ENCODE measurements at places on chromosomes 11 and 22.

DNA sequence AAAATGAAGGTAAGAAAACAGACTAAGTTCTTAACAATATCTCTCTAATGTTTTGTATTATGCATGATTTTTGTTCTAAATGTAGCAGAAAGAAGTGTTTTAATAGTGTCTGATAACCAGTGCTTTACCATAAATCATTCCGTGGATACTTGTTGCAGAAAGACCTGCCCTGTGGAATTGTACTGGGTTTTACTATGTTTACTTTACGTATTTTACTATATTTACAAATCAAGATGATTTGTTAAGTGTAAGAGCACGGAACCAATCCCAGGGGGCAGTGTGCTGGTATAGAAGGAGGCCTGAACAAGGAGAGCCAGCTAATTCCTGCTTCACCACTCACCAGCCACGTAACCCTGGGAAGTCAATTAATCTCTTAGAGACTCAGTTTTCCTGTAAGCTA is 1.4 kb downstream of the HTR3B start:
- DNase-seq, result no peak

DNA sequence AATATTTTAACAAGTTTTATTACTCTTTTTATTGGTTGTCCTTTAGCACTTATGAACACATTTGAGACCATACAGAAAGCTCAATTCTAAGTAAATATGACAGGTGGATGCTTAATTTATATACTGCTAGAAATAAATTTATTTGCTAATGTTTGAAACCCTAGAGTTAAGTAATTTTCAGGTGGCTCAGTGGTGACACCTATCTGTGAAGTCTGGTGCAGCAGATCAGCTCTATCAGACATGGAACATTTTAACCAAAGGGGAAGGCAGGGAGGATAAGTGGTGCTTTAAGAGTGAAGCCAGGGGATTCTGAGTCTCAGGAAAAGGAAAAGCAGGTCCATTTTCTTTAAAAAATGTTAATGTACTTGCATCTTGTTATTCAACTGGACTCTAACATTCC is 175.8 kb downstream of the DSCAML1 start:
- no peak for DNase-seq

DNA sequence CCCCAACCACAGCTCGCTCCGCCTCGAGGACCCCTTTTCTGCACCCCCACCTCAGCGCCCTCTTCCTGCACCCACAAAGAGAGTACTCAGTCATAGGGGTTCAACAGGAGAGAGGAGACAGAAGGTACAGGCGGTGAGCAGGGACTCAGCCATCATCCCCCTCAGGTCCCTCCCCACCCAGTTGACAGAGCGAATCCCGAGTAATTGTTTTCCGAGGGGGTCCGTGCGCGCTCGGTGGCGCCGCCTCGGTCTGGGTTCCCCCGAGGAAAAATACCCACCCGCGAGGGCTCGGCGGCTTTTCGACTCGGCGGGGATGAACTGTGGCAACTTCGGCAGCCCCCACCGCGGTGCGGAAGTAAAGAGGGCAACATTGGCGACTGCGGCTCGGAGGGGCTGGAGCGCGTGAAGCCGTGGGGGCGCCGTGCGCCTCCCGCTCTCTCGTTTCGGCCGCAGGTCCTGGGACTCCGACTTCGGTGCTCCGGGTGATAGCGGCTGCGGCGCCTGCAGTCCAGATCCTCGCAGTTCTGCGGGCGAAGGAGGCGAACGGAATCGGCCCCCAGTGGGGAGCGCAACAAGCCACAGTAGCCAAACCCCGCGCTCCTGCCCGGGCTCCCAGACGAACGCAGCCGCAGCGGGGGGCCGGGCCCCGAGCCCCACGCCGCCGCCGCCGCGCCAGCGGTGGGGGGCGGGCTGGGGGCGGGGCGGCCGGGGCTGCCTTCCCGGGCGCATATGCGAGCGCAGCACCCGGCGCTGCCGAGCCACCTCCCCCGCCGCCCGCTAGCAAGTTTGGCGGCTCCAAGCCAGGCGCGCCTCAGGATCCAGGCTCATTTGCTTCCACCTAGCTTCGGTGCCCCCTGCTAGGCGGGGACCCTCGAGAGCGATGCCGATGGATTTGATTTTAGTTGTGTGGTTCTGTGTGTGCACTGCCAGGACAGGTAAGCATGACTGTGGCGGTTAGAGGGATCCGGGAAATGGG is at the start of gene NELL1:
Gene NELL1, plus strand, starts transcription at position 743 of the 976 bp plus-strand sequence.
- no peak for DNase-seq

- no peak for DNase-seq
Observed at GRCh38 chr11:12529041-12529440, 145.2 kb upstream of the TEAD1 start.

DNA sequence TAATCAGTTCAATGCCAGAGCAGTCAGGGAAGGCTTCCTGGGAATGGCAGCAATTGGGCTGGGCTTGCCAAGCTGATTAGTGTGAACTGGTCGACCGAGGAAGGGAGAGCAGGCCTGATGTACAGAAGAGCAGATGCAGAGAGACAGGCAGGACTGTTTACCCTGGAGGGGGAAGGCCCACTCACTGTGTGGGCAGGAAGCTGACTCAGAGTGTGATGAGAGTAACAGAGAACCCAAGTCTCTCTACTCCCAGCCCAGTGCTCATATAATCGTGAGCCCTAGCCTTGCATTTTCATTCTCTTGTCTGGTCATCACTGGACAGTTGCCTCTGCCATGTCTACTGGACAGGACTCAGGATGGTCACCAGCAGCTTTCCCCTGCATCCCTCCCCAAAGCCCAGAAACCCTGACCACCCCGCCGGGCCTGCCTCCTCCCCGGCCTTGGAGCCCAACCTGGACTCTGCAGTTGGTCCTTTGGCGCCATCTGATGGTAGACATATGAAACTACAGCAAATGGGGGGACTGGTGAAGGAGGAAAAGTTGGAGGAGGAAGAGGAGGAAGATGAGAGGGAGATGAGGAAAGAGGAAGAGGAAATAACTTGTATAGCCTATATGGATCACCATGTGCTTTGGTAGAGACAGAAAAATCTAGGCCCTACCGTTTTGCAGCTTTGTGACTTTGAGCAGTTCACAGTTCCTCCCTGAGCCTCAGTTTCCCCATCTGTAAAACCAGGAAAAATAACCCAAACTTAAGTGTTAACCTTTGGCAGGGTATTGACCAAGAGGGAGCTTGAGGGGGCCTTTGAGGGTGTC is 43.4 kb upstream of the PRDM11 start:
- DNase-seq, result peak; percentile 66

- no peak for DNase-seq
Observed at GRCh38 chr11:7654195-7654705, 19.1 kb downstream of the CYB5R2 start.

DNA sequence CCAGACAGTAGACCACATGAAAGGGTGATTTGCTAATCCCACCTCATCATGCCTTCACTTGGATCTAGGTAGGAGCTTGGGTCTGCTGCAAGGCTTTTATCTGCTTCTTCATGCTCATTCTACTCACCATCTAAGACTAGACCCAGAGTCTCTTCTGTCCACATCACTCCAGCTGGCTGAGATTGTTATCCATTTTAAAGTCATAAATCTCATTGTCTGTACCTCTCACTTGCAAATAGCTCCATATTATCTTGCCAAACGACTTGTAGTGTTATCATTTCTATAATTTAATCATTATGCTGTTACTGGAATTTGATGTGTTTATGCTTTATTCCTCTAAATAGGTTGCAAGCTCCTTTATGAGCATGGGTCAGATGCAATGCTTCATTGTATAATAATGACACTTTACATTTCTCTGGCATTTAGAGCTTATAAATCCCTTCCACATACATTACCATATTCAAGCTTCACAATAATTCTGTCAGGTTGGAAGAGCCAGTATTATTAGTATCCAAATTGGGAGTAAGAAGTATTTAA is 254.2 kb upstream of the SORL1-AS1 start:
- no peak for DNase-seq

- DNase-seq, result no peak
Observed at GRCh38 chr11:10518891-10519290, 22.1 kb downstream of the RNF141 start.

- DNase-seq, result peak; percentile 75
Observed at GRCh38 chr22:39148727-39149535, 3.5 kb downstream of the CBX7 start.

GRCh38 chr11:70141486-70142220 is 61.4 kb upstream of the FADD start:
- no peak for DNase-seq

- DNase-seq, result no peak
Observed at GRCh38 chr11:132125988-132126871, 755.8 kb downstream of the NTM start.

GRCh38 chr11:122717264-122717867 is 61.8 kb downstream of the UBASH3B start:
- no peak for DNase-seq

GRCh38 chr11:23933721-23934120 is 563.1 kb upstream of the LUZP2 start:
- DNase-seq, result no peak

GRCh38 chr11:80816454-80816847 is 1375.6 kb upstream of the TENM4 start:
- no peak for DNase-seq

DNA sequence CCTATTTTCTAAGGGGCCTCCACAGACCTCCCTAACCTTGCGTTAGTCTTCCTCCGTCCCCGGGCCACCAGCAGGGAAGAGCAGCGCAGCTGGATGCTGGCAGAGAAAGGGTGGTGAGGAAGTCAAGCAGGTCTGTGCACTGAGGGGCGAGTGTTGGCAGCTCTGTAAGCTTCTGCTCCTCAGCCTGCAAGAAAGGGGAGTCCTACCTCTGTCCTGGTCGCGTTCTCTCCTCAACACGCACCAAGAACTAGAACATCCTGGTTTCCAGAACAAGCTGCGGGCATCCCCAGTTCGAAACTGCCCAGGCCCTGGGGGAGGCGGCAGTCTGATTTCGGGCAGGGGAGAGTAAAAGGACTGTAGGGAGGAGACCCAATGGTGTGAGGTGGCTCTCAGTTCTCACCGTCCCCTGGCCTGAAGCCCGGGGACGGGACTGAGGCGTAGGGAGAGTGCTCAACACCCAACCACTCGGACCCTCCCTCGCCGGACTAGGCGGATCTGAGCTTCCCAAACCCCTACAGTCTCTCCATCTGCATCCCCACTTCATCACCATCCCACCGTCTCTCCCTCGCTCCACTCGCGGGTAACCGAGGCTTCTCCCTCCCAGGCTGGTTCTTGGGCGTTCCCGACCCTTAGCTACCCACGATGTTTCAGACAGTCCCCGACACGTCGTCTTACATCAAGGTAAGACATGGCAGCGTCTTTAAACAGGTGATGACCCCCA is 7.7 kb upstream of the FLI1 start:
- DNase-seq, result peak; percentile 40

GRCh38 chr22:42610186-42610585 is 4.5 kb downstream of the POLDIP3 start:
- DNase-seq, result no peak

DNA sequence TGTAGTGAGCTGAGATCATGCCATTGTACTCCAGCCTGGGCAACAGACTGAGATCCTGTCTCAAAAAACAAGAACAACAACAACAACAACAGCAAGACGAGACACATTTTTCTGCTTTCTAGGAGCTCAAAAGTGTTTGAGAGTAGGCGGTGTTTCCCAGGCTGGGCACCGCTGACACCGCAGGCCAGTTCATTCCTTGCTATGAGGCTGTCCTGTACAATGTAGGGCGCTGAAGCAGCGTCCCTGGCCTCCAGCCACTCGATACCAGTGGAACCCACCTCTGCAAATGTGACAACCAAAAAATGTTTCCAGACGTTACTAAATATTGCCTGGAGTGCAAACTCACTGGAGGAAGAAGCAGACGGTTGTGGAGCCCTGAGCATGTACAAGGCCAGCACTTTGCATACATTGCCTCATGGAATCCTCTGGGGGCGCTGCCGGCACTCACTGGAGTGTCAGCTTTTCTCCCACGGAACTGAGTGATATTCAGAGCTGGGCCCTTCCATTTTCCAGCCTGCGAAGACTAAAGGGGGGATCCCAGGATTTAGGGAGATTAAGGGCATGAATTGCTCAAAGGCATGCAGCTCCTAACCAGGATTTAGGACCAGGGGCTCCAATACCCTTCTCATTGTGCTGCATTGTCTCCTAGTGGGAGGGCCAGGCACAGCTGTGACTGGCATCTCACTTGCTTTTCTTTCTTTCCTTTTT is 5.8 kb upstream of the MIEF1 start:
- peak; percentile 62 for DNase-seq

GRCh38 chr11:615504-616319 is at the start of gene IRF7:
Gene IRF7, minus strand, starts transcription at chr11:615950. Its CDS starts 586 bp downstream, at chr11:615364.
- peak; percentile 86 for DNase-seq

DNA sequence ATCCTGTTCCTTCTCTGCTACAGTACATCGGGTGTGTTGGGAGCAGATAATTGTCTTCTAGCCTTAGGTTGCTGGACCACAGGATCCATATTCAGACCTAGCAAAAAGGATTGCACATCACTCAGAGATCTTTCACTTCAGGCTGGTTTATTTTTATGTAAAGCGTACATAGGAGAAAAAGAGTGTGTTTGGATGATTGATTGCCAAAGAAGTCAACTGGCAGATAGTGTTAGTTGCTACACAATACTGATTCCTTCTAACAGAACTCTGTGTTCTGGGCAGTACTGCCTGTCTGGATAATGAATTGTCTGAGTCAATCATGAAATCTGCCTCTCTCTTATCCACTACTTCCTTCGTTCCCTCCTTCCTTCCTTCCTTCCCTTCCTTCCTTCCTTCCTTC is 31.0 kb upstream of the PGM2L1 start:
- no peak for DNase-seq

DNA sequence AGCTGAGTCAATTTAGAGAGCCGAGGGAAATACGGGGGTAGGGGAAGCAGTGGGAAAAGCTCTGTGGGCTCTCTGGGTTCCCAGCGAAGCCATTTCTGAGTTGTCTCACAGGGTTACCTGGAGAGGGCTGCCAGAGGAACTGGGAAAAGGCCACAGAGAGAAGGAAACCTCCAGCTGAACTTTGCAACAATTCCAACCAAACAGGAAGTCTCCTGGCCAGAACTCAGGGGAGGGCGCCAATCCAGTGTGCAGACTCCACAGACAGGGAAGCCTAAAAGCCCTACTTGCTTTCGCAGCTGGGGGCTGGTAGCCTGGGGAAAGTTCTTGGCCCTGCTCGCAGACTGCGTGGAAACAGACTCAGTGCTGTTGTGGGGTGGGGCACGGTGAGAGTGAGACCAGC is 23.1 kb upstream of the GNAZ start:
- DNase-seq, result no peak

- peak; percentile 73 for DNase-seq
Observed at GRCh38 chr22:22787786-22788459, 99.7 kb upstream of the IGLL5 start.
